Central memory CD4-positive, alpha-beta T cell (primary cell): ENCODE measurements at places on chromosomes 5 and 9.

- no peak for DNase-seq
These were observed 126.9 kb downstream of the TLE1 start for GRCh38 chr9:81562231-81563019.

DNA sequence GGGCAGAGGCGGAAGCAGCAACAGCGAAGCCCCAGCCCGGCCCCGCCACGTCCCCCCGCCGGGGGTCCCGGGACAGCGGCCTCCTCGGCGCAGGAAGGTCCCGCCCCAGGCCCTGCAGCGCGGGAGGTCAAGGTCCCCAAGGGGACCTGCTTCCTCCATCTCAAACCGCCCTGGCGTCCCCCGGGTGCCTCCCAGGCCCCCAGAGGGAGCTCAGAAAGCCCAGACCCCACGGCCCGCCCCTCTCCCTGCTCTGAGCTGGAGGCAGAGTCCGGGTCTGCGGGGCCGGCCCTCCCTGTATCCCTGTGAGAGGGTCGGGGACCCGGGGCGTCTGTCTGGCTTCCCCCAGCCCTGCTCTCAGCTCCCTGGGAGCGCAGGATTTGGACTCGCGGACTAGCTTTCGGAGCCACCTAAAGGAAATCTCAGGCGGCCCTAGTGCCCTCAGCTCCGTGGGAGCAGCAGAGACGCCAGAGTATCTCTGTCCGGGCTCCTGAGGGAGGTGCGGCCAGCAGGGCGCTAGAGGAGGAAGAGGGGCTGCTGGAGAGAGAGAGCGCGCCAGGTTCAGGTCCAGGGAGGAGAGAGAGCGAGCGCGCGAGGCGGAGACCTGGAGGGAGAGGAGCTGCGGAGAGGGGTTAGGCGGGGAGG, 30.7 kb downstream of the EXOC3 start:
- no peak for DNase-seq

- no peak for DNase-seq
These were observed 63.5 kb downstream of the ZNF354C start for GRCh38 chr5:179123491-179124272.

GRCh38 chr5:39863926-39864552, 439.3 kb upstream of the DAB2 start:
- no peak for DNase-seq

DNA sequence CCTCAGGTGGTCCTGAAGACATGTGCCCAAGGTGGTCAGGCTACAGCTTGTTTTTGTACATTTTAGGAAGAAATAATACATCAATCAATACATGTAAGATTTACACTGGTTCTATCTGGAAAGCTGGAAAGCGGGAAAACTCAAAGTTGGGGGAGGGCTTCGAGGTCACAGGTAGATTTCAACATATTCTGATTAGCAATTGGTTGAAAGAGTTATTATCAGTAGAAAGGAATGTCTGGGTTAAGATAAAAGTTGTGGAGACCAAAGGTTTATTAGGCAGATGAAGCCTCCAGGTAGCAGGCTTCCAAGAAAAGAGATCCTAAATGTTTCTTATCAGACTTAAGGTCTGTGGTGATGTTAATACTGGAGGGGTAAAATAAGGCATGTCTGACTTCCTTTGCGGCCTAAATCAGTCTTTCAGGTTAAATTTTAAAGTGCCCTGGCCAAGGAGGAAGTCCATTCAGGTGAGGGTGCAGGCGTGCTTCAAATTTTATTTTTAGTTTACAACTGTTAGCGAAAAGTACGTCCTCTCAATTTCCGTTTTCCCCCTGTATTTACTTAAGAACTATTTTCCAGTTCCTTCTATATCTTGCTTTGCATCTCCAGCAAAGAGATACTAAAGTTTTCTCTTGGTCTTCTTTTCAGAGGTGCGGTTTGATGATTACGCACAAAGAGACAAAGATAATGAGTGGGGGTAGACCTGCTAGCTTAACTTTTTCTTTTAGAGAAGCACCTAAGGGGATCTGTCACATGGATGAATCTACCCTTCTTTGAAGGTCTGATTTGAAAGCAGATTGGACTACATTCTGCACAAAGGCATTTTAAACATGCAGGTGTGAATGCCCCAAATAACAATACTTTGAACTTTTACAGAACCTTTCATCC, 578.6 kb downstream of the RAB3C start:
- peak; percentile 59 for DNase-seq

DNA sequence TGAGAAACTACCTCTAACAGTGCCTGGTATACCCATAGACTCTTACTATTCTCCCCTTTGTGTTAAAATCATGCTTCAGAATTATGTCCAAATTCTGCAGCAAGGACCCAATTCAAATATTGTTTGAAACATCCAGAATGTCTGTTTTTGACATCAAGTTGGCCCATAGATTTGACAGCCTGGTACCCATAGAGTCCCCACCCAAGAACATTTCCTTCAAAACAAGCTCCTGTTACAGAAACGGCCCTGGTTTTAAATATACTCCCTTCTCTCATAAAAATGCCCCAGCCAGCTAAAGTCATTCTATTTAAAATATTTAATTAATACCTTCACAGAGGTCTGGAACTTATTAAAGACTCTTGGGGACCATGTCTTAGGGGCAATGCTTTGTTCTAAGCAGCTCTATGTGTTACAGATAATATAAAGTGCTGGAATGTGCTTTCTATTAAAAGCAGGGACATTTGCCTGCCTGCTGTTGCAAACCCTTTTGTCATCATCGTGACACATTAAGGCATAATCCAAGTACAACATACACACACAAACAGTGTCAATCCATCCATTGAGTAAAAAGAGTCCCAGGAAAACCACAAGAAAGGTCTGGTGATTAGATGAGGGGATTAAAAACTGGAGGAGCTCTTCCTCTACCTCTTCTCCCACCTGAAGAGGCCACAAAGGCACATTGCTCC, 321.7 kb downstream of the MLLT3 start:
- DNase-seq, result no peak

GRCh38 chr9:108413809-108414208, 442.0 kb downstream of the ACTL7B start:
- no peak for DNase-seq

DNA sequence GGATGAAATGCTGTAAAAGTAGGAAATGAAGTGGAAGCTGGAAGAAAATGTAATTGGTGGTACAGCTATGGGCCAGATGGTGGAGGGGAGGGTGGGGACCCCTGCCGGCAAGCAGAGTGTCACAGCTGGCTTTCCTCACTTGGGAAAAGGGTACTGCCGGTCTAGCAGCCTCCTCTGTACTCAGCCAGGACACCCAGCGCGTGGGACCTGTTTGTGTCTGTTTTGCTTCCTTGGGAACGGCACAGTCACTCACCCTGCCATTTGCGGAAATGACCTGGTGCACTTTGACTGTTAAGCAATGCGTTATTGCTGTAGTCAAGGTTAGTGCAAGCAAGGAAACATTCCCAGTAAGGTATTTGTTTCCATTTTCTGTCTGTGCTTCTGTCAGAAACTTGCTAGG, 10.1 kb downstream of the TMEM252 start:
- DNase-seq, result no peak

DNA sequence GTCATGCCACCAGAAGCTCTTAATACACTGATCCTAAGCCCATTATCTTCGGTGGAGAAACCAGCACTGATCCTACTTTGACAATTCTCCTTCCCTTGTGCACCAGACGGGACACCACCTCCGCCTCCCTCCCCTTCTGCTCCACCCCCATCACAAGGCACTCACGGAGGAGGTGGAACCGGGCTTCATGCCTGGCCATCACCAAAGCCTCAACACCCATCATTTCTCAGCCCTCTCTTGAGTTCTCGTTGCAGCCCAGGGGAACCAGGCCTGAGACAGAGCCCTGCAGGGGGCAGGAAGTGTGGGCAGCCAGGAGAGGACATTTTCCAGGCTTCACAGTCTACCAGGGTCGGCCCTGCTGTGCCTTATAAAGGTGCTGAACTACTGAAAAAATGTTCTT, 160.5 kb downstream of the GOLPH3 start:
- DNase-seq, result no peak

DNA sequence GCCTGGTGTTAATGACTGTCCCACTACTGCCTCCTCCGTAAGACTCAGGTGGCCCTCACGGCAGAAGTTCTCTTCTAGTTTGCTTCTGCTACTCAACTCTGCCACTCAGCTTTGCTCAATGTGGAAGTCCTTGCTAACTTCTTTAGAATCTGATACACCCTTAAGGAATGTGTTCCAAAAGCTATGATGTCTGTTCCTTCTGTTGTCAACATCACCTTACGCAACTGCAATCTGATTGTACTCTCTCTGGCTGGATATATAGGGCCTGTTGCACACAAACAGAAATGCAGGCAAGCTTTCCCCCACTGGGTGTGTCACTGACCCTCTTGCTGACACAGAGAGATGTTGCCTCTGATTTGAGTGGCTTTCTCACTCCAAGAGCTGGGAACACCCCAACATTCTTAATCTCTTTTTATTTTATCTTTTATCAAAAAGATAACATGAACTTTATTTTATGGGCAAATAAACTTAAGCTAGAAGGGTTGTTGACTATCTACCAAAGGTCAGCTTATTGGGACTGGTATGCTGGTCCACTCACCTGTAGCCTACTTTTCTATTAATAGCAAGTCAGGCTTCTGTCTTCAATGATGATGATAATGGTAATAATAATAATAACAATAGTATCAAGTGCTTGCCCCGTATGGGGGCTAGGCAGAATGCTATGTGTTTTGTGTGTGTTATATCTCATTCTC, 25.2 kb downstream of the TMEM252 start:
- no peak for DNase-seq

- no peak for DNase-seq
These were observed 31.4 kb downstream of the C6 start for GRCh38 chr5:41181691-41182564.

GRCh38 chr9:104633976-104634520, 16.0 kb upstream of the OR13C9 start:
- no peak for DNase-seq

- DNase-seq, result no peak
These were observed 213.1 kb upstream of the GAS1 start for GRCh38 chr9:87160148-87161102.

DNA sequence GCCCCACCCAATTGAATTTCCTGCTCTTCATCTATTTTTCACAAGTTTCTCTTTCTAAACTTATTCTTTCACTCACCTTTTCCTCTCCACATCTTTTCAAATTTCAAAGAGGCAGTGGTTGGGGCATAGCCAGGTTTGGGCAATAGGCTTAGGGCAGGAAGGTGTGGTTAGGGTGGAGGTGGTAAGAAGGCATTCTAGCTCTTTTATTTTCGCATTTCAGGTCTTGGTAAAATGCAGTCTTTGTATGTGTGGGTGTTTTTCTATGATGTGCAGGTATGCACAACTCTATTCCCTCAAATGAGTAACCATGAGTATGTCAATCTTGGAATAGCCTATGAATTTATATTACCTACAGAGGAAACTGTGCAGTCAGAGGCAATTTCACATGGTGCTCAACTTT, 129.8 kb upstream of the IFNE start:
- DNase-seq, result peak; percentile 18

GRCh38 chr5:115648056-115648455, 22.2 kb upstream of the TMED7 start:
- no peak for DNase-seq

GRCh38 chr5:135309391-135310327, 89.4 kb downstream of the MACROH2A1 start:
- DNase-seq, result no peak

GRCh38 chr9:27394154-27394825, 97.3 kb upstream of the EQTN start:
- DNase-seq, result no peak

DNA sequence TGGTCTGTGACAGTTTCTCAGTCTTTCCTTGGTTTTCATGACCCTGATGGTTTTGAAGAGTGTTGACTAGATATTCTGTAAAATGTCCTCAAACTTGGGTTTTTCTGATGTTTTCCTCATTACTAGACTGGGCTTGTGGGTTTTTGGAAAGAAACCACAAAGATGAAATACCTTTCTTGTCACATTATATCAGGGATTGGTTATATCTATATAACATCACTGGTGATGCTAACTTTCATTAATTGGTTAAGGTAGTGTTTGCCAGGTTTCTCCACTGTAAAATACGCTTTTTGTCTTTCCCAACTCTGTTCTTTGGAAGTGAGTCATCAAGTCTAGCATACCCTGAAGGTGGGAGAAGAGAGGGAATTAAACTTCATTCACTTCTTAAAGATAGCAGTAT, 3.3 kb upstream of the IL31RA start:
- DNase-seq, result no peak

GRCh38 chr9:96026655-96027213, 151.2 kb downstream of the ERCC6L2 start:
- no peak for DNase-seq

- no peak for DNase-seq
These were observed 970.3 kb upstream of the ARRDC3 start for GRCh38 chr5:92353107-92354030.

- peak; percentile 77 for DNase-seq
These were observed 2.1 kb downstream of the SH2D3C start for GRCh38 chr9:127776195-127776923.

GRCh38 chr9:6144947-6145346, 70.7 kb upstream of the IL33 start:
- no peak for DNase-seq

DNA sequence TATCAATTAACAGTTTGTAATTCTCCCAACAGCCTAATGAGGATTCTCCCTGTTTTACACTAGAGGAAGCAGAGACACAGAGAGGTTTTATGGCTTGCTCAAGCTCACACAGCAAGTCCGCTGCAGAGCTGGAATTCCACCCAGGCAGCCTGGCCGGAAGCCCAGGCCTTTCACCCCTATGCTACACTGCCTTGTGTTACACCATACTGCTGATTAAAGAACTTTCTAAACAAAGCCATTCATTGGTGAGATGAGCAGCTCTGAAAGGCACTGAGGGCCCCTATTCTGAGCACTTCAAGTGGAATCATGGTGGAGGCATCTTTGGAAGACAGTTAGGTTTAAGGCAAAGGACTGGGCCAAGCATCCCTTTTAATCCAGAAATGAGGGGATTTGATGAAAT, 14.7 kb upstream of the LARP1 start:
- DNase-seq, result no peak

- DNase-seq, result no peak
These were observed 38.4 kb downstream of the PRR16 start for GRCh38 chr5:120502531-120502930.

DNA sequence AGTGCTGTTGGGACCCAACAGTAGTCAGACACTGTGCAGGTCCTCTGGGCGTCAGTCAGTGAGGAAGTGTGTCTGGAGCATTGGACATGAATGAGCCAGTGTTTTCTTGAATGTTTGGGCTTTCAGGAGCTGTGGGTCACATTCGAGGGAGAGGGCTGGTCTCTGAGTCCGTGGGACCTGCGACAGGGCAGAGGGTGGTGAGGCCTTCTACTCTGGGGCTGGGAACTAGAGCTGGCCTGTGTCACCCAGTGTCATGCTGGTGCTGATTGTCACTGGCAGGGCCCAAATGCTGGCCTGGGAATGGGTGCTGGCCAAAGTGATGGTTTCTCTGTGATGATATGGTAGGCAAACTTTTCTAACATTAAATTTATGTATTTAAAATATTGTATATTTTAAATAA, 10.3 kb downstream of the POLR1E start:
- no peak for DNase-seq
